Substantia nigra (tissue), 51 donors: ENCODE measurements at places on chromosomes 2 and 18.

GRCh38 chr2:40304340-40304739 lies 147.6 kb downstream of the SLC8A1 start:
- DNase-seq: no peak

DNA sequence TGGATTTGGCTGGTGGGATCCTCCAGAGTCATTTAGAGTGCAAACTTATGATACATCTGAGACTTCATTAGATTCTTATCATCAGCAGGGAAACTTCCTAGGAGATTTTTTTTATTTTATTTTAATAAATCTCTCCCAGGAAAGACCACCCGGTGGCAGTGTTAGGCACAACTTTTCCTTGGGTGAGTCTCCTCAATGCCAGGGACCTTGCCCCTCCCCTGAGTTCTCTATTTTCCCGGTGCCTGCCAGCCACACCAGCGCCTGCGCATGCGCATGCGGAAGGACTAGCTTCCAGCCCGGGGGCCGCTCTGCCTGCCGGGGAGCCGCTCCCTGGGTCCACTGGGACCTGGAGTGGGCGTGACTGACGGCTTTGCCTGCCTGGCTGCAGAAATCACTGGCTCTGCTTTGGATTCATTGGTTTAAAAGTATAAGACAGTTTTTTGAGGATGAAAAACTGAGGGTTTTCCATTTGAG lies 86.6 kb downstream of the TMEM182 start:
- peak; percentile 78 for DNase-seq

DNA sequence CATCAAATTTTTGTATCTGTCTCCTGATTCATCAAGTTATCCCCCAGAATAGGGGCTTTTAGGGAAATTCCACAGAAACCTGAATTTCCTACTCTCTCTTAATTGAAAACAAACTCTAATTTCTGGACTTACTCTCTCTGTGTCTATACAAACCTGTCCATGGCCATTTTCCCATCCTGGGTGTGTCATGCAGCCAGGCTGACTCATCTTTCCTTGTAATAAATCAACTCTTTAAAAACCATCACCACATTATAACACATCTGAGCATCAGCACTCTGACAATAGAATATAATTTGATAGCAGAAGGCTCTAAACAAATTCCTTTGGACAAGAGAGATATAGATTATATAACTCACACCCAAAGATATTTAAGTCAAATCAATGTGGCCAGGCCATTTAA lies 610.2 kb downstream of the DCC start:
- DNase-seq: no peak

- DNase-seq: no peak
These were observed 12.6 kb upstream of the GALM start for GRCh38 chr2:38653380-38653714.

- no peak for DNase-seq
These were observed 83.7 kb upstream of the B3GNT2 start for GRCh38 chr2:62112179-62112578.

GRCh38 chr2:142020368-142020767 lies 110.4 kb downstream of the LRP1B start:
- DNase-seq: no peak

DNA sequence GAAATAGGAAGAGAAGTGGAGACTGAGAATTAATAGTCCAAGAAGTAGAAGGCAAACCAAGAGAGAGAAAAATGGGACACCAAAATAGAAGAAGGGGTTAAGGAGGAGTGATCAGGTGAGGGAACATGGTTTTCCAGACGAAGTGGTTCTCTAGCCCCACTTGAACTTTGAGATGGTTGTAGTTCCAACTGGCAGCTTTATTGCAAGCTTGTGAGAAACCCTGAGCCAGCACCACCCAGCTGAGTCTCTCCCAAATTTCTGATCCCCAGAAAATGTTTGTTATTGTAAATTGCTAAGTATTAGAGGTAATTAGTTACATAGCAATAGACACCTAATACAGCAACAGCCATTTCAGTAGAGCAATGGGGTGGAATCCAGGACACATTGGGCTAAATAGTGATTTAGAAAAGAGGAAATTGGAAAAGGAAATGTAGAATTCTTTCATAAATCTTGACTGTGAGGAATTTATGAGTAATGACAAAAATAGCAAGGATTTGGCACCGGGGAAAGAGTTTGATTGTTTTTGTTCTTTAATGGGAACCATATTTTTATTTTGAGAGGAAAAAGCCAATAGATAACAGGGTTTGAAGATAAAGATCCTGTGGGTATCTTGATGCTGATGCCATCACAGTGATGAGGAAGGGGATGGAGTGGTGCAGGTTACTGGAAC lies 62.1 kb upstream of the XDH start:
- no peak for DNase-seq

DNA sequence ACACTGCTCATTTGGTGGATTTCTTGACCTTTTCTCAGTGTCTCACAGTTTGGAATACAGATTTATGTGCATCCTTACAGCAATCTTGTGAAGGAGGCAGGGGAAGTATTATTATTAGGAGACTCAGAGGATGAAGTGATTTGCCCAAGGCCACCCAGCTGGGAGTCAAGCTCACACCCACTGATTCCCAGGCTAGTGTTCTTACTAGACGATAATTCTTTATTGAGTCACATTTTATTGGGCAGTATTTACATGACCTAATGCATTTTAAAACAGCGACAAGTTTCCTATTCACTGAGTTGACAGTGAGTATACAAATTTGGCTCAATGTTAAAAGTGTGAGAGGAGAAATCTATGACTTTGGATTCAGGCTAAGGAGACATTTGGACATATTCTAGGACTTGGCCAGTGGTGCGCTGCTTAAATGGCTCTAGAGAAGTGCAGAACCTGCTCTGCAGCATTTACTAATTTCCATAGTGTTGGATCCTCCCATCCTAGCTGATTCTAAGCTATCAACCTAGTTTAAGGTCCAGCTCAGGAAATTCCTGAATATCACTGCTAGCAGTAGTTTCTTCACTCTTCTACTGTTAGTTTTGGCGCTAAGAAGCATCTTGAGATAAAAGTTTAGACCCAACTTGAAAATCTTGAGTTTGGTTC lies 199.3 kb downstream of the MTX2 start:
- no peak for DNase-seq

- DNase-seq: no peak
These were observed 478.2 kb downstream of the ARHGAP15 start for GRCh38 chr2:143607231-143608062.

DNA sequence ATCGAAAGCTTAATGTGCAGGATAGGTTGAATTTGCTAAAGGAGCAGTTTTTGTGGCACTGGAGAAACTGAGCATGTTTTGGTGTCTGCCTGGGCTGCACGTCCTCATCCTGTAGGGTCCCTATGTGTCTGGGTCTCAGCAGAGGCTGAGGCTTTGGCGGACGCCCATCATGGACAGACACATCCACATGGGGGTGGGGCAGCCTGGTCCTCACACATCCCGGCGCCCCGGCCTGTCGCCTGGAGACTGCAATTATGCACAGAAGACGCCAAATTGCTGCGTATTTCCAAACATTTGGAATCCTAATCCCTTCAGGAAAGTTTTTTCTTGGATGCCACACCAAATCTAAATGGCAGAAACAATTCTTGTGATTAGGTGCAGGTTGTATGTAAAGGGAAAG lies 128.2 kb upstream of the TWIST2 start:
- DNase-seq: no peak

DNA sequence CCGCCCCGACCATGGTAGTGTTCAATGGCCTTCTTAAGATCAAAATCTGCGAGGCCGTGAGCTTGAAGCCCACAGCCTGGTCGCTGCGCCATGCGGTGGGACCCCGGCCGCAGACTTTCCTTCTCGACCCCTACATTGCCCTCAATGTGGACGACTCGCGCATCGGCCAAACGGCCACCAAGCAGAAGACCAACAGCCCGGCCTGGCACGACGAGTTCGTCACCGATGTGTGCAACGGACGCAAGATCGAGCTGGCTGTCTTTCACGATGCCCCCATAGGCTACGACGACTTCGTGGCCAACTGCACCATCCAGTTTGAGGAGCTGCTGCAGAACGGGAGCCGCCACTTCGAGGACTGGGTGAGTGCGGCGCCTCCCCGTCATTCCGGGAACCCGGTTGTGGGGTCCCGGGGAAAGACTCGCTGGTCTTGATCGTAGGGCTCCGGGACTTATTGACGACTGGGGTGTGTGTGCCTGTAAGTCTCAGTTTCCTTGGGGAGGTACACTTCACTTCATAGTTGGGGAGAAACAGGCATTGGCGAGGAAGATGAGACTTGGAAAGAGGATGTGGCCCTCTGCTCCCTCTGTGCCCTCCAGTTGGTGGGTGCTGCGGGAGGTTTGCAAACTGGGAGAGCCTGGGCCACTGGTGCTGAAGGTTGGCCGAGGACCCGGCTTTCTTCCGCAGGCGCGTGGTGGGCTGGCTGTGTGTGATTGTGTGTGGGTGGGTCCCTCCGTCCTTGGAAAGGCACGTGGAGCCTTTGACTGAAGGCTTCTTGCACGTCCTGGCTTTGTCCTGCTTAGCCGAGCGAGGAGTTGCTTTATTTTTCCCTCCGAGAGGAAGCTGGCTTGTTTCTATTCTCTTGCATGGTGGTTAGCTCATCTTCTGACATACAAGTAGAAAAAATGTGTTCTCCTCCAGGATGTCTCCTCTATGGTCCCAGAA lies 886 bp downstream of the PRKCE start:
- no peak for DNase-seq

DNA sequence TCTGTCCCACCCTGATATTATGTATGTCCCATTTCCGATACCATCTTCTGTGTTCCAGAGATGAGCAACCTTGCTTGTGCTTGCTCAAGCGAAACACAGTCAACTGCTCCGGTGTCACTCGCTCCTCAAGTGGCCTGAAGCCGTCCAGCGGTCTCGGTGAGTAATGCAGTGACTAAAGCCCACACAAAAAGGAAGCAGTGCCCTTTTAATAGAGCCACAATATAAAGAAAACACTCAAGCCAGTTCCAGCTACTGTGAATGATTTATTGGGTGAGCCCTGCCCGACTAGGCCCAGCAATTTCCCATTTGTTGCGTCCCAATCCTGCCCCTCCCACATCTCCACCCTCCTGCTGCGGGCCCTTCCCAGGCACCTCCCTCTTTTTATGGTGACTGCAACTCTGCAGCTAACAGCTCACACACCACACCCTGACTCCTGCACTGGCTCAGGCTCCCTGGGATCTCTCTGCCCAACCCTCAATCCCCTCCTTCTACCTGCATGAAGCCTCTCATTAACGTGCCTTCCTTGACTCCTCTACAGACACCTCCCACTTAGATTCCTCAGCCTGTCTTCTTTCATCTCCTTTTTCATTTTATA lies 44.2 kb upstream of the DSC1 start:
- no peak for DNase-seq

DNA sequence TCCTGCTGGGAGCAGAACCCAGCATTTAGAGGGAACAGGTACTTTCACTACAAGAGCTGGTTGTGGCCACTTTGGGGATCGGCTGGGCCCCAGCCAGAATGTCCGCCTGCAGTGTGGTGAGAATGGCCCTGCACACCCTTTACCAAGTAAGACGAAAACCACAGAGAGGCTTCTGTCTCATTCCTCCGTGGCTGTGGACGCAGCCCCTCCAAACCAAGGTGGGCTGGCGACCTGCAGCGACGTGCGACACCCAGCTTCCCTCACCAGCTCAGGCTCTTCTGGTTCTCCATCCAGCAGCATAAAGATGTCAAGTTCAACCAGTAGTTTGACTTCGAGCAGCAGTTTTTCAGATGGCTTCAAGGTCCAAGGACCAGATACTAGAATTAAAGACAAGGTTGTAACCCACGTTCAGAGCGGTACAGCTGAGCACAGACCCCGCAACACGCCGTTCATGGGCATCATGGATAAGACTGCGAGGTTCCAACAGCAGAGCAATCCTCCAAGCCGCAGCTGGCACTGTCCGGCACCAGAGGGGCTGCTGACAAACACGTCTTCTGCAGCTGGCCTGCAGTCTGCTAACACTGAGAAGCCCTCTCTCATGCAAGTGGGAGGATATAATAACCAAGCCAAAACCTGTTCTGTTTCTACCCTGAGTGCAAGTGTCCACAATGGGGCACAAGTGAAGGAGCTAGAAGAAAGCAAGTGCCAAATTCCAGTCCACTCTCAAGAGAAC lies 56.2 kb downstream of the WDSUB1 start:
- peak; percentile 22 for DNase-seq

GRCh38 chr18:23964282-23965238 lies 50.0 kb upstream of the TTC39C start:
- DNase-seq: no peak

- no peak for DNase-seq
These were observed 265.9 kb downstream of the NRXN1 start for GRCh38 chr2:50766058-50766457.

DNA sequence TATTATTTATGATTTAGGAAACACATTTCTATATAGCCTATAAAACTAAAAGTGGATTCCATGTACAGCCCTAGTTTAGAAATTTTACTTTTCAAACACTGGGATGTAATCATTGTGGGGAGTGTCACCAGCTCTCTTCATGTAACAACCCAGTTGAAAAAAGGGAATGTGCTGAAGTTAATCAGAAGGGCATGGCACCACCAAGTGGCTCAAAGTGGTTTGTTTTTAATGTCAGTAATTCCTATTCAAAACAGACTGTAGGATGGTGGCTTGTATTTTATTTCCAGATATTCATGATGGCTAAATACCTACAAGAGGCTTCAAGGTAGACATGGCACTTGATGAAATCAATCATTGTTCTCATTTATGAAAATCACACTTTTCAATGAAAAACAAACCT lies 58.1 kb upstream of the TMEM182 start:
- DNase-seq: no peak

- no peak for DNase-seq
These were observed 89.1 kb upstream of the TTC27 start for GRCh38 chr2:32538735-32539134.

DNA sequence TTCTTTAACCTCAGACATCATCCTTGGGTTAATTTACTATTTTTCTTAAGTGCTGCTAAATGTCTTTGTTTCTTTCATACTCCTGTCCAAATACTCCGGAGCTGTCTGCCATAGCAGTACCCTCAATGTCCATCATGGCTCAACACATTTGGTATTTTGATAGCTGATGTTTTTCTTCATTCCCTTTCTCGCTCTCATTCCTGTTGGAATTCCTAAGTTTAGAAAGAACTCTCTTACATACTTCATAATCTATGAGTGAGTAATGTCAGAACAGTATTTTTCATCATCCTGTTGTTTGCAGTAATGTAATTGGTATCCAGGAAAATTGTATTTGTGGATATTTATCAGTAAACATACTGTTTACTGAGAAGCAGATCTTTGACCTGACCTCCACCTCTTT lies 282.9 kb downstream of the PTGR3 start:
- no peak for DNase-seq

DNA sequence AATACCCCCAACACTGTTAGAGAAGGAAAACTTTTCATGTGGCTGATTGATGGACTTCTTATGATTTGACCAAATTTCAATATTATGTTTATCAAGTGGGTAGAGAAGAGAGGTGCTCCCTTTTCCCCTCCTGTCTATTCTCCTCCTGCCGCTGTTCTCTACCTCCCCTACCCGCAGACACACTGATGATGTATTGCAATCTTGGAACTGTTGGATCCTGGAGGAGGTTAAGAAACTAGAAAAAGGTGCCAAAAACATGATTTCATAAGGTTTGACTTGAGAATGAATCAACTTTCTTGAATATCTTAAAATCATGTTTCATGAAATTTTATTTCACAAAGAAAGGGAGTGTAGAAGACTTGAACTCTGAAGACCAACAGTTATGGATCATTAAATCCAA lies 125.8 kb downstream of the MEIS1 start:
- DNase-seq: no peak

GRCh38 chr2:104476075-104476474 lies 377.8 kb upstream of the POU3F3 start:
- no peak for DNase-seq
